Pancreas (tissue), 10 donors: ENCODE measurements at places on chromosomes 2 and 18. TPM values are rescaled to one million over a fixed set of nuclear protein-coding genes. Genes with fewer than 3 reads are reported as not detected.

MOCOS gene
- polyA plus RNA-seq: 0.87 TPM

ANKRD30B gene
- polyA plus RNA-seq: 1.2 TPM

TUBB8B gene
- polyA plus RNA-seq: 0.80 TPM

ITPRIPL1 gene
- 0.49 TPM for polyA plus RNA-seq
